Activated naive CD4-positive, alpha-beta T cell treated with anti-CD3 and anti-CD28 coated beads, Interleukin-2, amount 50 U/mL, for 16 hours (primary cell): ENCODE measurements at places on chromosomes 1 and 21.

- DNase-seq, result no peak
These were observed 609 bp upstream of the CHTOP start for GRCh38 chr1:153633161-153633753.

GRCh38 chr1:219621047-219621786 lies 8.3 kb upstream of the ZC3H11B start:
- no peak for DNase-seq

DNA sequence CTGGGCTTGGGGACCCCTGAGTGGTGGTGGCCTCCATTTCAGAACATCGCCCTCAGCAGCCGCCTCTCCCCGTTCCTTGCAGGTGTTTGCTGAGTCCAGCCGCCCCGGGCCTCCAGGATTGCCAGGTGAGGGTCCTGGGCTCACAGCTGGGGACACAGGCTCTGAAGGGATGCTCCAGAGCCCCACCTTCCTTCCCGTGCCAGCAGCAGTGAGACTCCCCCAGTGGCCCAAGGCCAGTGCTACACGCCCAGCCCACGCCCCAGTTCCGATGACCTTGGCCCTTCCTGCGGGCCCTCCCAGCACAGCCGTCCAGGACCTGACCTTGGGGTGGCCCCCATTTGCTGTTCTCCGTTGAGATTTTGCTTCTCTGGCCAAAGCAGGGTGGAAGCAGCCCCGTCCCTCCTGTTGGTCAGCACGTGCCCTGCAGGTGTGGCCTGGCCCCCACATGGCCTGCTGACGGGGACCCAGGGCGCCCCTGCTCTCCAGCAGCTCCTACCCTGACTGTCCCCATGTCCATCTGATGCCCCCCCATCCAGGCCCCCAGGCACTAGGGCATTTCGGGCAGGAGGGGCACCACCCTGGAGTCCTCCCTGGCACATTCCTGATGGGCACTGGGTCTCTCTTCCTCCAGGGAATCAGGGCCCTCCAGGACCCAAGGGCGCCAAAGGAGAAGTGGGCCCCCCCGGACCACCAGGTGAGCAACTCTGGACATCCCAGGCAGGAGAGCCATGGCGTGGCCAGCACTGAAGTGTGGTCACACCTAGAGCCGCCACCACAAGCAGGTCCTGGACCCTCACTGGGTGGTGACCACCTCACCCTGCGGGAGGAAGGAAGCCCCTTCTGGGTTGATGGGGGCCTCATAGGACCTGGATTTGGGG lies 45.0 kb downstream of the SLC19A1 start:
- no peak for DNase-seq

DNA sequence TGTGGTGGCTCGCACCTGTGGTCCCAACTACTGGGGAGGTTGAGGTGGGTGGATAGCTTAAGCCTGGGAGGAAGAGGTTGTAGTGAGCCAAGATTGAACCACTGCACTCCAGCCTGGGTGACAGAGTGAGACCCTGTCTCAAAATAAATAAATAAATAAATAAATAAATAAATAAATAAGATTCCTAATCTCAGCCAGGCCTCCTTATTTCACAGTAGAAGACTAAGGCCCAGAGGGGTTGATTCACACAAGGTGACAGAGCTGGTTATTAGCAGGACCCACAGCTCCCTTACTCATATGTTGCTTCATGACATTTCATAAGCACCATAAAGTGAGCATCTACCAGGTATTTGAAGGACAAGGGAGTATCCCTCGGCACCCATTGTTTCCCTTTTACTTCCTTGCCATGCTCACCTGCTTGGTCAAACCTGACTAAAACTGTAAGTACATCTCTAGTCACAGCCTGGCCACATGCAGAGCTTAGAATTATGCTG lies 32.7 kb downstream of the ALG14 start:
- no peak for DNase-seq

DNA sequence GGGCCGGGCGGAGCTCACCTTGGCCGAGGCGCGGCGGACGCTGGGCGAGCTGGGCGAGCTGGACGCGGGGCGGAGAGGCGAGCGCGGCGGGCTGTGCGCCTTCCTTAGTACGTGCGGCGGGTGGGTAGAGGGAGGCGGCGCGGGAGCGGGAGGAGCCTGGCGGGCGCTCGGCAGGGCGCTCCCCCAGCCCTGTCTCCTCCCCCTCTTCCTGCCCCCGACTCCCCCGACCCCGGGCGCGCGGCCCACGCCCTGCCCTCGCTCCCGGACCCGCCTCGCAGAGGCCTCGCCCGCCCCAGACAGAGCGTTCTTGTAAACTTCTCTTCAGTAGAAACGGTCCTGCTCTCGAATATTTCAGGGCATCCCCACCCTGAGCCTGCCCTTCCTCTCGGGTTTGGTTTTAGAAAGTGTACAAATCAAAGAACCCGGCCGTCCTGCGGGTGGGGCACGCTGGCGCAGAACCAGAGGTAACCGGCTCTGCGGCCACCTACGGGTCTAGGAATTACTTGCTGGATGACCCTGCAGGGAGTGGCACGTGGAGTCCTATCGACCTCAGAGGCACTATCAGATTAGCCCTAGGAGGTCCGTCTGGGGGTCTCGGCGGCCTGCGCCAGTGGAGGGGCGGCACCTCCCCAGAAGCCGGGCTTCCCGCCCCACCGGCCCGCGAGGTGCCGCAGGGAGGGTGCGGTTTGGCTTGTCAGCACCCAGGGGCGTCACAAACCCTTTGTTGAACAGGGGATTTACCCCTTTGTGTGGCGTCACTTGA lies at the start of gene S100A10:
Gene S100A10, minus strand, starts transcription at position 126 of the 763 bp plus-strand sequence. CDS start 7,629 bp downstream, outside the sequence.
- DNase-seq, result peak; percentile 72

GRCh38 chr1:38173157-38173831 lies 126.7 kb upstream of the POU3F1 start:
- no peak for DNase-seq

DNA sequence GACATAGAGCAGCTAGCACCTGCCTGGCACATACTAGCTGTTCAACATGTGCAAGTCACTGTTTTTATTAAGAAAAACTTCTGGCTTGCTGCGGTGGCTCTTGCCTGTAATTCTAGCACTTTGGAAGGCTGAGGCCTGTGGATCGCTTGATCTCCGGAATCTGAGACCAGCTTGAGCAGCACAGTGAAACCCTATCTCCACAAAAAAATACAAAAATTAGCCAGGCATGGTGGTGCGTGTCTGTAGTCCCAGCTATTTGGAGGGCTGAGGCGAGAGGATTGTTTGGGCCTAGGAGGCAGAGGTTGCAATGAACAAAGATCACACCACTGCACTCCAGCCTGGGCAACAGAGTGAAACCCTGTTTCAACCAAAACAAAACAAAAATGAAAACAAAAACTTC lies 27.7 kb upstream of the C8B start:
- no peak for DNase-seq

DNA sequence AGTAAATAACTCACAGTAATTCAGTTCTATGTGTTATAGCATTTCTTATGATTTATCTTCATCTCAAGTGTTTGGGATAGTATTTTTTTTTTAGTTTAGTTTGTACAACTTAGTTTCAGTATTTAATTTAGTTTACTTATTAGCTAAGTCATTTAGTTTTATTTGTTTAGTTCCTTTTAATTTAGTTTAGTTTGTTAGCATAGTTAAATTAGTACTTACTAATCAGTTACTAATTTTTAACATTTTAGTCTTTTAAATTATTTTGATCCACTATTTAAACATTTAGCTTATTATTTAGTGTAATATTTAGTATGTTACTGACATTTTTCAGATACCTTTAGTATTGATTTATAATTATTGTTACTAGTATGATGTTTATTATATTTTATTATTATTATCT lies 85.2 kb upstream of the SIPA1L2 start:
- no peak for DNase-seq

DNA sequence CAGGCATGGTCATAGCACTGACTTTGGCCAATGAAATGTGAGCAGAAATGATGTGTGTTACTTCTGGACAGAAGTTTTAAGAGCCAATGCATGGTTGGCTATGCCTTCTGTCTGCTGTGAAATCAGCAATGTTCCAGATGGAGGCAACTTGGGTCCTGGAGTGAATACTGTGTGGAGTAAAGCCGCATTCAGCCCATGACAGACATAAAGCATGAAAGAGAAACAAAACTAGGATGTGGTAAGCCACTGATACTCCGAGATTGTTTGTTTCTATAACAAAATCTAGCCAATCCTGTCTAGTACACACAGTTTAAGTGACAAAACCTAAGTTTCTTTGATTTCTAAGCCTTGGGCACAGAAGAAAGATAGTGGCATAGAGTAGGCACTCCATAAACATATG lies 47.1 kb upstream of the ARHGAP29 start:
- no peak for DNase-seq

GRCh38 chr1:29332204-29332603 lies 95.9 kb downstream of the PTPRU start:
- DNase-seq, result no peak

DNA sequence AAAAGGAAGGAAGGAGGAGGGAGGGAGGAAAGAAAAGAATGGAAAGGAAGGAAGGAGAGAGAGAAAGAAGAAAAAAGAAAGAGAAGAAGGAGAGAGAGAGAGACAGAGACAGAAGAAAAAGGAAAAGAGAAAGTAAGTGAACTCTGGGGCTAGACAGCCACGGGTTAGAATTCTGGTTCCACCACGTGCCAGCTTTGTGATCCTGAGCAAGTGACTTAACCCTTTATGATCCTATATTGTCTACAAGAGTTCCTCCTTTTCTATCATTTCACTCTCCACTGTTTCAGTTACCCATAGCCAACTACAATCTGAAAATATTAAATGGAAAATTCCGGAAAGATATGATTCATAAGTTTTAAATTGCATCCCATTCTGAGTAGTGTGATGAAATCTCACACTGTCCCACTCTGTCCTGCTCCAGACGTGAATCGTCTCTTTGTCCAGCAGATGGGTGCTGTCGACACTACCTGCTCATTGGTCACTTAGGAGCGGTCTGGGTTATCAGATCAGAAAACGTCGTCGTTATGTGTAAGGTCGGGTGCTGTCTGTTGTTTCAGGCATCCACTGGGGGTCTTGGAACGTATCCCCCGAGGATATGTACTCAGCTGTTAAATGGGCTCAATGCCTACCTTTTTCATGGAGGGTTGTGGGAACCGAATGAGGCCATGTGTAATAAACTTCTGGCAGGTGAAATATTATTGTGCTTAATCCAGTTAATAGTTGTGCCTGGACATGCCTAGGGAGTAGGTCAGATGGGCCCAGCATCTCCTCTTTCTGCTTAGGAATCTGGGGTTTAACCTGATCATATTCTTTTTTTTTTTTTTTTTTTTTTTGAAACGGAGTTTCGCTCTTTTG lies 19.1 kb downstream of the TMEM51 start:
- DNase-seq, result no peak

DNA sequence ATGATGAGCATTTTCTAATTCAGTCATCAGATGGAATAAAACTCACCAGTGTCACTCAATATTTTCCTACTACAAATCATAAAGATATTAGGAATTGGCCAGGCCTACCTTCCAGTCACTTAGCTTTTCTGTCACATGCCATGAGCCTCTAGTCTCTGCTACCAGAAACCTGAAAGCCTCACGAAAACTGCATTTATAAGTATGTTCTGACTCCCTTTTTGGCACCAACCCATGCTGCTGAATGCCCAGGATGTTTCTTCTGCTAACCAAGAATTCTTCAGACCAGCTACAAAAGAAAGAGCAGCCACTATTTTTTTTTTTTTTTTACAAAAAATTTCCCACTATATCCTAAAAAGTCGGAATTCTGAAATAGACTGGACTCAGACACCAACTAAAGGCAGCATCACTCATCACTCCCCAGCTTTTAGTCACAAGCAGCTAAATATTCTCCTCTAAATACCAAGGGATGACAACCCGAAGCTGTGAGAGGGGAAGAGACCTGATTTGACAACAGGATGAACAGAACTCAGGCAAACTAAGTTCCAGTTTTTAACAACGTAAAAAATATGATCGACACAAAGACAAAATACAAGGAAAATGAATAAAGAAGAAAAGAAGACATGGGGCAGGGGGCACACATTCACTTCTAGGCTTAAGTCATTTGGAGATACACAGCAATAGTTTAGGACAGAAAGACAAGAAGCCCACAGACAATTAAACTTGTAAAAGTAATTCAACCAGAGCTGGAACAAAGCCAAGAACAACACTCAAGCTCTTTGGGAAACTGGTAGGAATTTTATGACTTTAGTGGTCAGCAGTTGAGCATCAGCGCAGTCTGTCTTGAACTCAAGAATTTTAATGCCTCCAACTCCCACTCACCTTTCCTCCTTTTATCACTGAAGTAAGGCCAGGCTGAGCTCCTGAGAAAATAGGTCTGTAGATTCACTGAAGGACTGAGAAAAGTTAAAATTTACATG lies 1.7 kb downstream of the DCAF8 start:
- no peak for DNase-seq

GRCh38 chr1:109499081-109499480 lies 5.2 kb downstream of the CYB561D1 start:
- no peak for DNase-seq

DNA sequence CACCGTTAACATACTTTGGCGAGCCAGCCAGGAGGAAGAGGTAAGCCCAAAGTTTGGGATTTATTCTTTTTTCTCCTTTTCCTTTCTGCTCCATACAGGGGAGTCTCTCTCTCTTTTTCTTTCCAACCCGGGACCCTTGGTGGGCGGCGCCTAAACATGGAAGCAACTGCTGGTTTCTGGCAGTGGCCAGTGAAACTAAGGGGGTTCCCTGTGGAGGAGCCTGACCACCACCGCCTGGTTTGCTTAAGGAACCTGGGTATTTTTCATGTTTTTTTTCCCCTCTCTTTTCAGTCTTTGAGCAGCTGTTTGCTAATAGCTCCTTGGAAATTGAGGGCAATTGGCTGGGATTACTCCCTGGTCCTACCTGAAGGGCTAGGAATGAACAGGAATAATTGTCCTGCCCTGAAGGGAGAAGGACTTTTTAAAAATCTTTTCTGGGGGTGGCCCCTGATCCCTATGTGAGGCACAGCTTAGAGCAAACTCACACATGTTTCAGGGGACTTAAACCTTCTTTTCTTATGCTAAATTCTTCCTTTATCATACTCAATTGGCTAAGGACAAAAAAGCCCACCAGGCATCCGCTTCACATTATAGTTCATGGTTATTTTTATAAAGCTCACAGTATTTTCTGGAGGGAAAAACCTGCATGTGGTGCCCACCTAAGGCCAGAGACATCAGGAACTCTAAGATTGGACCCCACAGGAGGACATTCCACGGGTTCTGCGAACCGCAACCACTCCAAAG lies 61.3 kb upstream of the PLD5 start:
- no peak for DNase-seq

DNA sequence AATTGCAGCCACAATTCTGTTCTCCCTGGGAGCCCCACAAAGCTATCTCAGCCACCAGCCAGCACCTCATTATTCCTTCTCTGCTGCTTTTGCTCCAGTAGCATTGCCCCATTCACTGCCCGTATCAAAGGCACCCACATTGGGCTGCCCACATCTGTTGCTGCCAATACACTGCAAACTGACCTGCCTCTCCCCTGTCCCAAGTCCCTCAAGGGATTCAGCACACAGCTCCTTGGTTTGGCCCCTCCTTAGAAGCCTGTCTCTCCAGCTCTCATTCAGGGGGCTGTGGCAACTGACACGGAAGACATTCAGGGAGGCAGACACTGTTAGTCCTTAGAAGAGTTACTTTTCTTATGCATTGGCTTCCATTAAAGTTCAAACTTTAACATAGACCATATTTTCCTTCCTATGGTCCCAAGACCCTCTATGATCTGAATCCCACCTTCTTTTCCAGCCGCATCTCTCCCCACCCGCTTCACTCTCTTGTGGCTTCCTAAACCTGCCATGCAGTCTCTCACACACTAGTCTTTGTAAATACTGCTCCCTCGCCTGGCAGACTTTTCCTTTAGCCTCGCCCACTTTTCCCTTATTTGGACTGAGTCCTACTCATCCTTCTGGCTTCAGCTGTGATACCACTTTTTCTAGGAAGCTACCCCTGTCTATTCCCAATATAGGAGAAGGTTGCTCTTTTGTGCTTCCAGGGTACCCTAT lies 19.3 kb upstream of the KLHDC8A start:
- no peak for DNase-seq

GRCh38 chr1:78387871-78388270 lies 102.9 kb upstream of the PTGFR start:
- no peak for DNase-seq
